ENCODE measurements at places on chromosomes 1 and 21.

- DNase-seq, result no peak
These were observed 669.6 kb downstream of the PTPRC start for GRCh38 chr1:199308349-199308846.

DNA sequence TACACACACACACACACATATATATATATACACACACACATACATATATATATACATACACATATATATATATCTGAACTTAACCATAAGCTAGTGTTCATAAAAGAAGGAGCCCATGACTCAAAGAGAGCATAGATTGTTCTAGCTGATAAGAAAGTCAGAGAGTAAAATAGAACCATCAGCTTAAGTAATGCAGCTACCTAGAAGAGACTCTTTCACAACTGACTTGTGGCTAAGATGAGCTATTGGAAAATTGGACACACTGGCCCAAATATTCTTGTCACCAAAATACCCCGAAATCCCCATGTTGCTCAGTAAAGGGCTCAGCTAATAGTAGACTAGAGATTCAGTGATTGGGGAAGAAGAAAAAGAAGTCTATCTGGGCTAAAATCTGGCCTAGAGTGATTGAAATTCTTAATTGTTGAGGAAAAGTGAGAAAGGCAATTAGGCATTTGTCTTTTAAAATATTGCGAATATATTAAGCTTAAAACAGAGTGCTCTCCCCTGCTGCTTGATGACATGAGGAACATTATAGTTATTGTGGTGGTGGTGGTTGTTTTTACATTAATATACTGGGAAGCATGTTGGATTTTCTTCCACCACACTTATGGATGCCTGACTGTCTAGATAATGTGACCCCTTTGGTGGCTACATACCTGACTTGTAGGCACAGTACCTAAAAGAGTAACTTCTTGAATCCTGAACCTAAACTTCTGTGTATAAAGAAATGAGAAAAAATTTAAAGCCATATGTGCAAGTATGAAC lies 6.3 kb downstream of the SLAMF1 start:
- no peak for DNase-seq

- DNase-seq, result no peak
These were observed 9.8 kb downstream of the C1orf74 start for GRCh38 chr1:209774592-209774991.

DNA sequence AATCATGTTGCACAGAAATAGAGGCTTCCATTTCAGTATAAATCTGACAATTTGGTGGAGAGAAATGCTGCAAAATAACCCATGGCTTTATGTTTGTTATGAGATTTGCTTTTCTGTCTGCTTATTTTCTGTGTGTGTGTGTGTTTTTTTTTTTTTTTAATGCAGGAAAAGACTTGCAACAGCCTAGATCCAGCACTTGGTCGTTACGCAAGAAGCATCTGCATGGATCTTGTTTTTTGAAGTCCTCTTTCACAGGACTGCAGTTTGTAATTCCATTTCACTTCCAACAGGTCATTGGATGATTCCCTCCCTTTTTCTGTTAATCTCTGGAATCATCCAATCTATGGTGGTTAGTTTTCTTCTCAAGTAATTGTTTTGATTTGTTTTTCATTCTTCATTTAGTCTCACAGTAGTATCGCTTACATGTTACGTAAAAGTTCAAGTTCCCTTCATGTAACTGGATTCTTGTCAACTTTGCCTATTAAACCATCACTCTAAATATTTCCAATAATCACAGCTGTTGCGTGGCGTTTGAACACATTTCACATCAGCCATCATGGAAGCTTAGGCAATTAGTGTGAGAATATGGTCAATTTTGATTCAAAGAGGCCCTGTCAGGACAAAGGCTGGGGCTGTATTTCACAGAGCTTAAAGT lies 312.9 kb downstream of the NFIA start:
- DNase-seq, result no peak

DNA sequence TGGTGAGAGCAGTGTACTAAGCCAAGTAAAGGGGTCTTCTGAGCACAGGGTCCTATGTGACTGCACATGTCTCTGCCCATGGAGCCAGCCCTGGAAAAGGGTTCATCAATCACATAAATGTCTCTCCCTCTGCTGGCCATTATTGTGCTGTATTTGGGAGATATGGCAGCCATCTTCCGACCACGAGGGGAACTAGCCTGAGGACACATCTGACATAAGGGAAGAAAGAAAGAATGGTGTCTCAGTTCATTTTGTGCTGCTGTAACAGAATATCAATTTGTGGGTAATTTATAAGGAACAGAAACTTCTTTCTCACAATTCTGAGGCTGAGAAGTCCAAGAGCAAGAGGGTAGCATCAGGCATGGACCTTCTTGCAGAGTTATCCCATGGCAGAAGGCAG lies 55.1 kb upstream of the GJA5 start:
- DNase-seq, result no peak

DNA sequence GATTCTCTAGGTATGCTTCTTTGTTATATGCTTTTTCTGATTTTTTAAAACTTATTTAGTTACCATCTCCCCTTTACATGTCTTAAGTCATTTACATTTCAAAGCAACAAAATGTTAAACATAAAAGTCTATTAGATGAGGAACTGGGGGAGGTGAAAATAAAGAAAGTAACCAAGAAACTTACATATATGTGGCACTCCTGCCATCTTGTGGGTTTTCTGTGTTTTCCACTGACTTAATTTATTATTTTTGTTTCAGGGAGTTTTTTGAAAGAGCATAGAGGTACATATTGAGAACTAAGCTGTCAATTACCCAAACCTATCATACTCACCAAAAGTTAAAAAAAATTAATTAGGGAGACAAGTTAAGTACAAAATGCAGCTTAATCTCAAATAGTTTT lies 1531.1 kb downstream of the MRPL39 start:
- no peak for DNase-seq

DNA sequence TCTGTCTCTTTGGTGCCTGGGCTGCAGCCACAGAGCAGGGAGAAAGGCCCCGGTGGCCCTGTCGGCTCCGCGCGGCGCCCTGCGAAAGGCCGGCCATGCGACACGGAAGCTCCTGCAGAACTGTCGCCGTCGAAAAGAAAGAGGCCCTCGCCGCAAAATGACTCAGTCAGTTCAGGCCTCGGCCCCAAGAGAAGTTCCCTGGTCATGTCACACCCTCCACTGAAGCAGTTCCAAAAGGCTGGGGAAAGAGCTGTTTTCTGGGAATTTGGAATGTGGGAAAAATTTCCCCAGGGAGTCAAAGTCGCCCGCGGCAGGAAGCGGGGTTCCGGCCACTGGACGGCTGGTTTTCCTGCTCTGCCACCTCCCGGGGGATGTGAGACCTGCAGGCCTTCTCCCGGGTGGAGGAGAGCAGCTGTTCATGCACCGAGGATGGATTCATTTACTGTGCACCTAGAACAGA lies 115.8 kb upstream of the ZNF678 start:
- no peak for DNase-seq

- DNase-seq, result no peak
These were observed 11.4 kb downstream of the TIE1 start for GRCh38 chr1:43312212-43312623.

DNA sequence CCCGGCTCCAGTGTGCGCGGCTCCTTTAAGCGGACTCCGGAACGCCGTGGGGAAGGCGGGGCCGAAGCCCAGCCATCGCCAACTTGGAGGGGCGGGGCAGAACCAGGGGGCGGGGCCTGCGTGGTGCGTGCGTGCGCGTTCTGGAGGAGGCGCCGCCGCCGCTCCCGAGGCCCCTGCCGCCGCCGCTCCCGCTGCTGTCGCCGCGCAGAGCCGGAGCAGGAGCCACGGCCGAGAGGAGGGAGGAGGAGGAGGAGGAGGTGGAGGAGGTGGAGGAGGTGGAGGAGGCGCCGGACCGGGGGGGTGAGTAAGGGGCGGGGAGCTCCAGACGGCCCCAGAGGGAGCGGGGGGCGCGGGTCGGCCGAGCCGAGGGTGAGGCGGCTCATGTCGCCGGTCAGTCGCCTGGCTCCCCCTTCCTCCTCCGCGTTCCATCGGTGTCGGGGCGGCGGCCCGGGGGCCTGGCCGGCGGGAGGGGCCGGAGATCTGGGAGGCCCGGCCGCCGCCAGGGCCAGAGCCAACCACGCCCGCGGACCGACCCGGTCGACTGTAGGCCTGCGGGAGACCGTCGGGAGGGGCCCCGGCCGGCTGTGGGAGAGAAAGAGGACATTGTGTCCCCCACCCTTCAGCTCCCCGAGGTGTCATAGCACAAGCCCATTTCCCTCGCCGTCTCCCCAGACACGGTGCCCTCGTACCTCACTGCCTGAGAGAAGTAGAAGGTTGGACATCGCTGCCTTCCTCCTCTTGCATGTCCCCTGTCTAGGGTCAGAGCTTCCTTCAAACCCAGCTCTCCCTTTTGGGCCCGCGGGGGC lies at the start of gene RAP1A:
Gene RAP1A (plus strand): TSS at position 155 of the 806 bp plus-strand sequence. CDS start 71,572 bp downstream, outside the sequence.
- DNase-seq, result peak; percentile 91

DNA sequence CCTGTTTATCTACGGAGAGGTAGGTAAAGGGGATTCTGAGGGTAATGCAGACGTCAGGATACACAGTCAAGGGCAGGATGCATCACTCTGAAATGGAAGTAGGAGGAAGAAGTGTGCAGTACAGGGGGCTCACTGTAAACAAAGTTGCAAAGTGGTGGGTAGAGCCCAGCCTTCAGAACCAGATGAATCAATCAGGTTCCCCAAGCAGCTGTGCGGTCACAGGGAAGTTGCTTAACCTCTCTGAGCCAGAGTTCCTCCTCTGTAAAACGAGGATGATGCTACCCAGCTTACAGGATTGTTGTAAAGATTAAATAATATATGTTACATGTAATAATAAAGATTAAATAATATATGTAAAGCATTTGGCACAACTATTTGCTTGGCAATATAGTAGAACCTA lies 13.5 kb upstream of the MYOM3 start:
- no peak for DNase-seq

DNA sequence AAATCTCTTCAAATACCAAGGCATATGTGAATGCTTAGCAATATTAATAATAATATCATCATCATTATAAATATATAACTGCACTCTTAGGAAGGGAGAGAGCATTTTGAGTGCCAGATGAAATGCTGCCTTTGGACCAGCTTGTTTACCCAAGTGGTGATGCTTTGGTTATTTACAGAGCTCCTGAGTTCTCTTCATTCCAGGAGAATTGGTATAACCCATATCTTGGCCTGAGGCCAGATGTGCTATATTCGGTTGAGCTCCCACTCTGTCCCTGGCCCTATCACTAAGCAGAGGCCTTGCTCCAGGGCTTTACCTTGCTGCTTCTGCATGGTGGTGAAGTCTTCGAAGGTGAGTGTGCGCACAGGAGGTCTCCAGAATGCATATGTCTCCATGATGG lies 89.4 kb downstream of the TBX15 start:
- no peak for DNase-seq

DNA sequence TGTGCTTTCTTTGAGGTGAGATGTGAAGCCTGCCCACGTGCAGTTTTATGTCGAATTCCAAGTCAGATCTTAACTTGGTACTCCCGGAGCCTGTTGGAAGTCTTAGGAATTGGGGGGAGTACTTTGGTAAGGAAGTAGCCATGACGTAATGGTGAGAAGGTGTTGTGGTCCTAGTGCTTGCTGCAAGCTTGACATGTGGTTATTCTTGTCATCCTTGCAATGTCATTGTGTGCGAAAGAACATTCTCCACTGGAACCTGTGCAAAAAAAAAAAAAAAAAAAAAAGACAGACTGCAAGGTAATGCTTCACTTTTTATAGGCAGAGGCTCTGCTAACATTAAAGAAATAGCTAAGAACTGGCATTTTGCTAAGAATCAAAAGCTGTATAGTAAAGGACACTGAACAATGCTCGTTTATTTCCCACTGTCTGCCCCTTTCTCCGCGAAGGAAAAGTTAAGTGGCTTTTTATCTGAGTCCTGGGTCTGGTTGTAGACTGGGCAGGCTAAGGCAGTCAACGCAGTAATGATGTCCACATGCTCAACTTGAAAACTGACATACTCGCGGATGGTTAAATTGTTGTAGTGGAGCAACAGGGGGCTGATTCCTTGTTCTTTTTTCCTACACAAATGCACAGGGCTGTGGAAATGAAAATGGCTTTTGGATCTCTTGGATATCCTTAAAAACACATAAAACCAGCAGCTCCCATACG lies 2.1 kb downstream of the KAZN start:
- no peak for DNase-seq

- no peak for DNase-seq
These were observed 147.5 kb downstream of the TRABD2B start for GRCh38 chr1:47849591-47850261.

- DNase-seq, result no peak
These were observed 39.9 kb downstream of the KIAA1614 start for GRCh38 chr1:180952657-180953013.

GRCh38 chr1:51551848-51552296 lies 32.8 kb upstream of the EPS15 start:
- no peak for DNase-seq

DNA sequence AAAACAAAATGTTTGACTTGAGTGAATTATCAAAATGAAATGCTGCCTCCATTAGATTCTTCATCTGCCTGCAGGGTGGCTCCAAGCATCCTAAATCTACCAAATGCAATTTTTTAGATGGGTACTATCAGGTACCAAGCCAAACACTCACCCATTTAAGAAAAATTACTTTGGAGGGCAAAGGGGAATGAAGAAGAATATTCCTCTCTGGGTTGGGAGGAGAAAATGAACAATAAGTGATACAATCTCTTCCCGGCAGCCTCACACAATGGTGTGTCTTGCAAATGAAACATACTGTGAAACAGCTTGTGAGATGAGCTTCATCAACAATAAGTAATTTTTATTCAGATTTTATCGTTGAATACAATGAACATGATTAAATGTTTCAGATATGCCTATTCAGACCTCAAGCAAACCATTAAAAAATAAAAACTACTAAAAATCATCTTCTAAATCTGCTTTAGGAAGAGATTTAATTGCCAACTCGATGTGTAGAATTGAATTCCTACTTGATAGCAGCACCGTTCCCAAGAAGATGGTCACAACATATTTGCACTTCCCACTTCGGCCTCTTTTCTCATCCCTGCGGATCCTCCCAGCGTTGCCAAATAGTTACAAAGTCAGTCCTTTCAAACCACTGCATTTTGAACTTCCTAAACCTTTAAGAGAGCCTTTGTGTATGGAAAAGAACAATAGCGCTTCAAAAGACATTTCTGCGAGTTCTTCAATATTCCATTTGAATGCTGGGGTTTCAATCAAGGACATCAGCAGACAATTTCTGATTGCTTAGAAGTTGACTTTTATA lies 2.7 kb downstream of the DAB1 start:
- DNase-seq, result no peak
